ENCODE measurements at places on chromosomes 6 and 20.

GRCh38 chr6:169215201-169215681, 38.4 kb downstream of the THBS2 start:
- DNase-seq, result no peak

- DNase-seq, result no peak
These were observed 729.5 kb downstream of the KIF16B start for GRCh38 chr20:15843777-15844176.

DNA sequence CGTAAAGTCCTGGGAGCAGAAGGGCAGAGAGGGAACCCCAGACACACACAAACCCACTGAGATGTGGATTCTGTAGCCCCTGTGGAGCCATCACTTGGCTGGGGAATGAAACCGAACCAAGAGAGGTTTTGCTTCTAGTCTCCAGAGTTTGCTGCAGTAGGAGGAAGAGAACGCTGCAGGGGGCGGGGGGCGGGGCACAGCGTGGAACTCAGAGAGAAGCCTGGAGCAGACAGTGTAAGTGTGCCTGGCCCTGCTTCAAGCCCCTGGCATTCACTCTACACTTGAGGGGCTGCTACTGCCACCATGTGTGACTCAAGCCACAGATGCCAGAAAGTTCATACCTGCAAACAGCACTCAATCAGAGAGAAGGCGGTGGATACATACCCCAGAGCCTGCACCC, 18.9 kb downstream of the GABRR1 start:
- no peak for DNase-seq

DNA sequence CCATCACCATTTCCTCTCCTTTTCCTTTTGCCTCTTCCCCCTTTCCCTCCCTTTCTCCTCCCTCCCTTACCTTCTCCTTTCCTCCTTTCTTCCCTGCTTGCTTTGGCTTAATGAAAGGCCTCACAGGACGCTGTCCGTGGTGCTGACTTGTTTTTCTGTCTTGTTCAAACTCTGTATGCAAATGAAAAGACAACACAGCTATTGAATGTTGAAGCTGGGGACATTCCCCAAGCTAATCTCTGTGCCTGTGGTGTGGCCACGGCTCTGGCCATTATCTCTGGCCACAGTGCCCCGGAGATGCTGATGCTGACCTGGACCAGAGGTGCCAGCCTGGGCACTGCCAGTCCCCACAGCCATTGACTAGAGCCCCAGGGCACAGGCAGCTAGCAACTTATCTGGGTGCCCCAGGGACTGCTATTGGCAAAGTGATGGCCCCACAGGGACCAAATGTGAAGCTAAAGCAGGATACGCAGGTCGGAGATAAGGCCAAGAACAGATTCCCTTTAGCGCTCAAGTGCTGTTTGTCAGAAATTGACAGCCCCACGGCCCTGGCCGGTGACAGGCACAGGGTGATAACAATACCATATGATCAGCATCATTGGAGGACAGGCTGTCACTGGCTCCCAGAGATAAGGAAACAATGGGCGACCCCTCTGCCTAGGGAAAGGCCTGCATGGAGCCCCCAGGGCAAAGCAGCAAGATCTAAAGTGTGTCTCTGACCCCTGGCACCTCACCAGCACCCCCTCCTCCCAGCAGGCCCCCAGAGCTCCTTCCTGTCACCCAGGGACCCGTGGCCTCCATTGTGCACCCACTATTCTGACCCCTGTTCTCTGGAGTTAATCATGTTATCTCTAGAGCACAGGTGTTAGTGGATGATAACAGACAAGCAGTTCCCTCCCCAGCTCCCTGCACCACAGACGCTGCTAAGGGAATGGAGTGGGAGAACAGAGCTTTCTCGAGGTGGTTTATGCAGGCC, 31.6 kb upstream of the SLC32A1 start:
- no peak for DNase-seq

- no peak for DNase-seq
These were observed 632 bp downstream of the PRKN start for GRCh38 chr6:162726947-162727321.

DNA sequence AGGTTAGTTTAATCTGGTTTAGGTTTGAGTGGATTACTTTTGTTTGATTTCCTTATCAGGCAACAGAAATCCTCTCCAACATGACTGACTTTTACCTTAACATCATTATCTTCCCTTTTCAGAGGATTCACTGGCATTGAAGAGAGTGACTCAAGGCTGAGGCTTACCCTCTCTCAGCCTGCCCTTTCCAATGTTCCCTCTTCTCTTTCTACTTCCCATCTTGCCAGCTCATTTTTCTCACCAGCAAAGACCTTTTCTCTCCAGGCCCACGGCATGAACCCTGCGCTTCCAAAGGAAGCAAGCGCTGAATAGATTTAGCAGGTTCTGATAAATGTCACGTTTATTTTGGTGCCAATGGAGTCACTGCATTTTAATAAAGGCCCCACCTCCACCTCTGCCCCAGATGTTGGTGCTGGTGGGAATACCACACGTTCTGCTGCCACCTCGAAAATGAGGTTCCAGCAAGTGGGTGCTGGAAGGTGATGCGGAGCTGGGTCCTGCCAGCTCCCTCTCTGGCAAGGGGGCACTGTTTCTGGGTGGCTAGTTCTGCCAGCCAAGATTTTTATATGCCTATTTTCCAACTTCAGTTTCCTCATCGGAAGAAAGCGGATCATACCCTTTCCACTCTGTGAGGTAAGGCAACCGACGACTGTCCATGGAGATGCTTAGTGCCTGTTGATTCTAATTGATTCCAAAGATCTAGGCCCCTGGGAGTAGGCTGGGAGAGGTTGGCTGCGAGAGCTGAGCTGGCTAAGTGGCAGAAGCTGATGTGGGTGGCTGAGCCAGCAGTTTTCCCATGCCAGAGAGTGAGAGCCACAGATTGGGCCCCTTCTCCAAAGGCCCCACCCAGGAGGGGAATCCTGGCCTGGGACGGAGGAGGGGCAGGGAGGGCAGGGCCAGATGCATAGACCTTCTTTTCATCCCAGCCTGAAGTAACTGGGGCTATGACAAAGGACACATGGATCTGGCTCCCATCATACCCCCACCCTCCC, 87.7 kb upstream of the MAFB start:
- DNase-seq, result no peak

- DNase-seq, result no peak
These were observed 431.0 kb downstream of the CDKAL1 start for GRCh38 chr6:20965276-20965675.

DNA sequence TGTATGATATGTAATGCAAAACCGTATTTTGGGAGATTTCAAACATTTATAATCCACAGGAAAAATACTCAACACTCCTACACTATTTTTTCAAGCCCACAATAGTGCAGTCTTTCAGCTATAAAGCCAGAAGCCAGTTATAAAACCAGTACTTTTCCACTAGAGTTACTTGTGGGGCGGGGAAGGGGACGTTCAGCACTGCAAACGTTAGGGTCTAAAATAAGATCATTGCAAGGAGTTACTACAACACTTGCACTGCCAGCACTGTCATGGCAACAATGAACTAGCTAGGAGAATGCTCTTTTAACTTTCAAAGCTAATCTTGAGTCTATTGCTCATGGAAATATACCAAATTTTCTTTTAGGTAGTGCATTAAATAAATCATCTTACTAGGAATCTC, 14.7 kb downstream of the SESN1 start:
- no peak for DNase-seq

DNA sequence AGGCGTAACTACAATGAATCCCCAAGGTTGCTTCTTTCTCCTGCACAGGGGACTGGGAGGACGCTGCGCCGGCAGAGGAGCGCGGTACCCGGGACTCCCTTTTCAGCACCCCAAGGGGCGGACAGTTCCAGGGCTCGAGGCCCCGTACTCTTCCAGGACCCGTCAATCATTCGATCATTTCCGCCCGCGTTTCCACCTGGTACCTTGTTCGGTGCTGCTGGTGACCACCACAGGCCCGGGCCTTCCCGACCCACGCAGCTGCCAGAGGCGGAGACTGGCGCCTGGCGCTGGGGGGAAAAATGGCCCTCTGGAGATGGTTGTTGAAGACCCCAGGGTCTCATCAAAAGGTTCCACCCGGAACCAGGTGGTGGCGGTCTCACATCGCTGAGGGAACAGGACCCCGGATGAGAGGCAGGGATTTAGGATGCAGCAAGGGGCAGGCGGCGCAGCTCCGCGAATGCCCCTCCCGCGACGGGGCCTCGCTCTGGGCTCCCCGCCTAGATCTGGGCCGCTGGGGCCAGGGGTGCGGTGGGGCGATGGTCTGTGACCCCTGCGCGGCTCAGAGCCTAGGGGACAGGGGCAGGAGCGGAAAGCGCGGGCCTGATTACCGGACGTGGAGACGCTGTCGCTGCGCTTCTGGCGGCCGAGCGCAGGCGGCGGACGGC, 744 bp downstream of the VSX1 start:
- no peak for DNase-seq

DNA sequence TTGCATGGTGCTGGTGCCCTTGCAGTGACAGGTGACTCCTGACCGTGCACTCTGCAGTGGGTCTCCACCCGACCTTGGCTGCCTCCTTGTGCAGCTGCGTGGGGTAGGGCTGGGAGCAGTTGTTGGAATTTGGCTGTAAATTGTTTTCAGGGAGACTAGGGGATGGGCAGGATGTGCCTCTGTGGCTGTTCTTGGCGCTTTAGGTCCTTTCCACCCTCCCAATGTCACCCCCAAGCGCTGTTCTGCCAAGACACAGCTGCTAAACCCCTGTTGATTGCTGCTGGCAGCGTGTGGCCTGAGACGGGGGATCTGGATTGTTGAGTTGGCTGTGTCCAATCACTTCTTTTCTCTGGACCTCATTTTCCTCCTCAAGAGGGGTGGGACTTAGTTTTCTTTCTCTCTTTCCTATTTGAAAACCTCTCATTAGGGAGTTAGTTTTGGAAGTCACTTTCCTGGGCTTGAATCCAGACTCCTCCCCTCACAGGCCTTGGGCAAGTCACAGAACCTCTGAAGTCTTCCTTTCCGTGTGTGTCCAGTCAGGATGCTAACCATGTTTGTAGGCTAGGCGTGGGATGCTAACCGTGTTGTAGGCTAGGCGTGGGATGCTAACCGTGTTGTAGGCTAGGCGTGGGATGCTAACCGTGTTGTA, 8.5 kb downstream of the IGF2R start:
- DNase-seq, result no peak

GRCh38 chr6:157264701-157265100, 58.6 kb downstream of the TMEM242 start:
- DNase-seq, result peak; percentile 51

DNA sequence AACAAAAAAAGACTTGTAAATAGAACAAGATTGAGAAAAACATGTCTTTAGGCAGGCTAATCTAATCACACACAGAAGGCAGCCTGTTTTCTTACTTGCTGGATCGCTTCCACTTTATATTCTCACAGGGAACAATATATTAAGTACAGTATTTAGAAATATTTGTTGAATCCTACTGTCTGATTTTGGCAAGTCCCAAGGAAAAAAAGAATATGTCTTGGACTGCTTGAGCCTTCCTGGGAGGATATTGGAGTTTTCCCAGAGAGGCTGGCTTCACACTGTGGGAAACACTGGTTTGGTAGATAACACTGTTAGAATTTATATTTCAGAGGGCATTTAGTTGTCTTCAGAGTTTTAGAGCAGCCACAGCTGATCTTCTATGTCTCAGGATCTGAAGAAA, 229.7 kb downstream of the PRL start:
- no peak for DNase-seq

DNA sequence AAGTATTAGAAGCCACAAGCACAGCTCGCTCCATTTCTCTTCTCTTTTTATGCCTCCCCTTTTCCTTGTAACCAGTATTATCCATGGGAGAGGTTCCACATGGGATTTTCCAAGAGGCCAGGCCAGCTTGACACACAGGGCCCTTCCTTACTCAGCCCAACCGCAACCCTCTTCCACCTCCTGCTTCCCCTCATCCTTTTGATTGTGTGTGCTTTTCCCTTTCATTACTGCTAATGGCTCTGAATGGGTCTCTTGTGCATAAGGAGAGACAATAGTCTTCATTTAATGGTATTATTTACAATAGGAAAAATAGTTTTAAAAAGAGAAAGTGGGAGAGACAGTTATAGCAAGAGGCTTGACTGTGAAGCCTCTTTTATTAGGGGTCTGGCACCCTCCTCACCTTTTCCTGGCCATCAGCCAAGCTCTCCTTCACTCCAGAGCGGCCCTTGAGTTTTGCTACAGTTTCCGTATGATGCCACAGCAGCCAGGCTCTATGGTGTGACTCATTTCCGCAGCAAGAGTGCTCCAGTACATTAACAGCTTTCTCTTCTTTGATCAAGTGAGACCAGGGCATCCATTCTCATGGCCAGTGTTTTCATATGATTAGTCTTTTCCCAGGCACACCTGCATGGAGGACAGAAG, 579.5 kb downstream of the TFAP2B start:
- DNase-seq, result no peak

- DNase-seq, result no peak
These were observed 25.9 kb upstream of the CRISP1 start for GRCh38 chr6:49892280-49892679.

- no peak for DNase-seq
These were observed 221.9 kb downstream of the ADGRG6 start for GRCh38 chr6:142523515-142524375.

GRCh38 chr20:16206817-16207216, 366.4 kb downstream of the KIF16B start:
- no peak for DNase-seq

- DNase-seq, result no peak
These were observed 242.5 kb downstream of the LRFN2 start for GRCh38 chr6:40344566-40345167.

DNA sequence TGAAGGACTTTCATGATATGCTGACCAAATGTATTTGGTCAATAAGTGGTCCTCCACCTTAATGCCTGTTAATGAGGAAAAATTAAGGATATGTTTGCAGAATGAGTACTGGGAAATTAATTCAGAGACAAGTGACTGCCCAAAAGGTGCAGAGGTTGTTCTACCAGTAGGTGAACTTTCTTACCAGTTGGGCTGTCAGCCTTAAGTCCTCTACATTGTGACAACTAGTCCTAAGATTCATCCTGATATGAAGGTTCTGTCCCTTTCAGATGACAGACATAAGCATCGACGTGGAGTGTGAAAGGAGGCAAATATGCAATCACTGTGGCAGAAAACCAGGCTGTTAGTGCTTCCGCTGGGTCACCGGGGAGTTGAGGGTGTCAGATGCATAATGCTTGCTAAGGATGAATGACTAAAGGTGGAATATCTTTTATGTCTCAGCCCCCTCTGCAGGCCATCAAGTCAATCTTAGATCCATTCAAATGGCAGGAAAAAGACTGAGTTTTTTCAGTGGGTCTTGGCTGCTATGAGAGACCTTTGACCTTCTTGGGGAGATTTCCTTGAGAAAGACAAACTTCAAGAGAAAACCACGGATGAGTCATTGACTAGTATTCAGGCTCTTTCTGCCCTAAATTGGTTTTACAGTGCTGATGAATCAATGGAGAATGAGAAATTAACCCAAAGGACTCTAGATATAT, 226.0 kb downstream of the TPBG start:
- DNase-seq, result no peak

DNA sequence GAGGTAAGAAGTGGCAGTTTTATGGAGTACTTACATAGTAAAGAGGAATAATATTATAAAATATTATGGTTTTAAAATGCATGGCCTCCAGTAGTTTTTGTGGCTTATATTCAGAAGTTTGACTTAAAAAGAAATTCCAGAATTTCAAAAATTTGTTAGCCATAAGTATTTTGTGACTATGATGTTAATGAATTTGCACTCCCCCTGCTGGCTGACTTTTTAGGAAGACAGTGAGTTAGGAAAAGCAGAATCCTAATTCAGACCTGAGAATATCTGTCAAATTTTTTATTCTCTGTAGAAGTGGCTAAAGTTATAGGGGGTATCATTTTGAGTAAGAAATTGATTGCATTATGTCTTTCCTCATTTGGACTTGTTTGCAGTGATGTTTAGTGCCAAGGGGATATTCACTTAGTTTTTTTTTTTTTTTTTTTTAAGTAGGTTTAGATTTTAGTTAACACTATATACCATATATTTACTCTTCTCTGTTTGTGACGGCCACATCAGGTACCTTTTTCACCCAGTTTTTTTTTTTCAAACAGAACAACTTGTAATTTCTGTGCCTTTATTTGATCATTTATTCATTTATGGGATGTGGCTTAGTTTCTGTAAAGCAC, 40.8 kb downstream of the ZFAND3 start:
- DNase-seq, result no peak
